ENCODE measurements at places on chromosomes 16 and 17.

GRCh38 chr17:8436844-8437171 lies 1.1 kb downstream of the NDEL1 start:
- DNase-seq: no peak

GRCh38 chr17:61775364-61775763 lies 88.0 kb downstream of the BRIP1 start:
- DNase-seq: no peak

DNA sequence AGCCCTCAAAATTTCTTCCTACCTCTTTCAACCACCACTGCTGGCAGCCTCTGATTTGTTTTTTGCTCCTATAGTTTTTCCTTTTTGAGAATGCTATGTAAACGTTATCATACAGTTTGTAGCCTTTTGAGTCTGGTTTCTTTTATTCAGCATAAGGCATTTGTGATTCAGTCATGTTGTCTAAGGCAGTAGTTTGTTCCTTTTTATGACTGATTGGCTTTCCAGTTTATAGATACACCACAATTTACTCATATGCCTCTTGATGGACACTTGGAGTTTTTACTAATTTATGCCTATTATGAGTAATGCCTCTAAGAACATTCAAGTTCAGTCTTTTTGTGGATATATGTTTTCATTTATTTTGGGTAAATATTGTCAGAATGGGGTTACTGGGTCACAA lies 136.6 kb downstream of the CHD9 start:
- no peak for DNase-seq

DNA sequence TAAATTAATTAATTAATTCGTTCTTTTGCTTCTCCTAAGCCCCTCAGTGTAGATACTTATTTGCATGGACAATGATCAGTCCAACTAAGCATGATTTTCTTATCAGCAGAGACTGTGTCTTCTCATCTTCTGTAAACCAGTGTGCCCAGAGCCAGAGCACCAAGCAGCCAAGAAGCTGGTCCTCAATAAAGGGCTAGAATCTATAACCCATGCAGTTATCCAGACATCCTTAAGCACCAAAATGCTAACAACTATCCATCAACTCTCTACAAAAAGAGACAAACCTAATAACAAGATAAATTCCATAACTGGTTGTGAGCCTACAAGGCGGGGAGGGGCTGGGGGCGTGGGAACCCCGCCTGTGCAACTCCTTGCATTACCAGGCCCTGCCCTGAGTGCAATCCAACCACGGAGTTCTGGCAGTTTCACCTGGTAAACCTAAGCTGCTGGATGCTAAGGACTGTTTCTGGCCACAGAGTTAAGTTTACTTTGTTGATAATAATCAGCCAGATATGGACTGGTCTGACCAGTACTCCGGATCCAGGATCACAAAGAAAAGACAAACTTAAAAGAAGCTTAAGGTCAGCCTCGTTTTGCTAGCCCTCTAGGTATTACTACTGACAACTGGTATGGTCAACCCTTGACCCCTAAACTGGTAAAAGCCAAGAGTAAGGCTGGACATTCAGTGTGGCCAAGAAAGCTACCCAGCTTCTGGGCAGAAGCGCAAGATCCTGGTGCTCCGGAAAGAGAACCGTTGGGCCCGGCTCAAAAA lies 51.5 kb downstream of the ZFHX3 start:
- no peak for DNase-seq

DNA sequence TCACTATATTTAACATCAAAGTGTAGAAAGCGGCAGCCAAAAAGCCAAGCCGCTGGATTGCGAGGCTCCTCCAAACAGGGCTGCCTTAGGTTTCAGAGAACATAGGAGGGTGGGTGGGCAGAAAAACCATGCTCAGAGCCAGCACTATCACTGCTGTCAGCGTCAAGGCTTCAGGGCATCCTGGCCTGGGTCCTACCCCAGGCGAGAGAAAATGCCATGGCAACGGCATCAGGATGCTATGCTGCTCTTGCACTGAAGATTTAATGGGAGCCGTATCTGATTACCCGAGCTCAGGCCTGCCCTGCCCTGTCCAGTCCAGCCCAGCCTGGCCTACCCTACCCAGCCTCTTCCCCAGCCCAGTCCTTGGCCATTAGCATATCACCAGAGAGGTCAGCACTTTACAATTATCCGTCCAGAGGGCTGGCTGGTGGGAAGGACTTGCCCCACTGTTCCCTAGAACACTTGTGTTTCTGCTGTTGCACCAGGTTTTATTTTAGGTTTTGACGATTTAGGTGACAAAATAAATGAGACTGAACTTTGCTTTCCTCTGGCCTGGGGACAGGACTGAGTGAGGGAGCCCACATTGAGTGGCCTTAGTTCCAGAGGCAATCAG lies 61.1 kb downstream of the TOM1L2 start:
- no peak for DNase-seq

GRCh38 chr16:80687606-80688005 lies 116.8 kb downstream of the CDYL2 start:
- no peak for DNase-seq

Data from CMK (cell line).